ENCODE measurements at places on chromosomes 2 and 18.

DNA sequence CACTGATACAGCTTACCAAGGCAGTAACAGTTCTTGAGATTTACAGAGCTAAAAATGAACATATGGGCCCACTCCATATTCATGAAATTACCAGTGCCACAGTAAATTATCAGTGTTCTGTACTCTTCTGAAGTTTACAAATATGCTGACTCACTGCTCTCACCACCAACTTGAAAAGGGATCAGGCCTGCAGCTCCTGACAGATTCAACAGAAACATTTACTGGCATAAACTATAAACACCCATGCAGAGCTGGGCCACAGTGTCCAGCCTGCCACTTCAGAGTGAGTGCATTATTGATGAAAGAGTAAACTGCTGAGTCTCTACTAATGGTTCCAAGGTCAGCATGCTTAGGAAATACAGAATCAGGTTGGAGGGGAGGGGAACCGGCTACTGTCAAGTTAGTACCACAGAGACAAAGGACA lies 83.1 kb downstream of the FARSB start:
- no peak for DNase-seq

GRCh38 chr2:62415518-62415917 lies 90.5 kb downstream of the TMEM17 start:
- DNase-seq = no peak

DNA sequence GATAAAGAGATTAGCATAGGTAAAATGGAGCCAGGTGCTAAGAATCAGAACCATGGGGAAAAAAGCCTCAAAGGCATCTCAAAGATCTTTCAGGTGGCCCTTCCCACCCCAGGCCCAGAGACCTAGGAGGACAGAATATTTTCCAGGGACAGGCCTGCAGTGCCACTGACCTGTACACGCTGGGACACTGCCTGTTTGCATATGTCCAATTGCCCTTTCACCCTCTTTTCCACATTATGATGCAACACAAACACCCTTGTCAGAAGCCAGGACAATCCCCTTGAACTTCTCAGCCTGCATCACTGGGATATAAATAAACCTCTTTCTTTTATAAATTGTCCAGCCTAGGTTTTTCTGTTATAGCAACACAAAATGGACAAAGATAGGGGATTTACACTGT lies 419.1 kb downstream of the TRIB2 start:
- DNase-seq = no peak

- no peak for DNase-seq
Observed at GRCh38 chr2:217570394-217570793, 432.4 kb downstream of the TNS1 start.

DNA sequence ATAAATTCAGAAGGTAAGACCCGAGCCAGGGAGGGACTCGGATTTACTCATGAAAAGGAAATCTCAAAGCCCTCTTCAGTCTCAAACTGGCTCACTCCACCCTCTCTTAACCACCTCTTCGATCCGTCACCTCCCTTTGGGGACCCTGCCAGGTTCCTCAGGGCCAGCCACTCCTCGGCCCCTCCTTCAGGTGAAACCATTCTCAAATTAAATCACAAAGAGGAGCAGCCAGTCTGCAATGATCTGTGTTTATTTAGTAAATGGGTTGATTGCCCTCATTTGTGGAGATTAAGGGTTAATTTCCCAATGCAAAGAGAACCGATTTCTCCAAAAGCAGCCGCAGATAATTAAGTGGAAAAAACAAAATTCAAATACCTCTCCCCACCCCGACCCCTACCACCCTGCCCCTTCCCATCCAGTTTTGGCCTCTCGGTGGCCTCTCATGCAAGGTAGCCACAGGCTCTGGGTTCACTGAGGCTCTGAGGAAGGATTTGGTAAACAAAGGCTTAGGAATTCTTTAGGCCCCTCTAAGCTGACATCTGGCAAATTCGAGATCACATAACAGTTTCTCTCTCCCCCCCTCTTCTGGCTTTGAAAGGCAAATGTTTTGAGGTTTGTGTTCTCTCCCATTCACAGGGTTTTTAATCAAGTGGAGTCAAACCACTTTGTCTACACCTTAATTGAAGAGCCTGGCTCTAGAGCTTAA lies 10.3 kb upstream of the FZD7 start:
- DNase-seq = no peak

GRCh38 chr2:106789185-106789584 lies 96.8 kb downstream of the ST6GAL2 start:
- no peak for DNase-seq

DNA sequence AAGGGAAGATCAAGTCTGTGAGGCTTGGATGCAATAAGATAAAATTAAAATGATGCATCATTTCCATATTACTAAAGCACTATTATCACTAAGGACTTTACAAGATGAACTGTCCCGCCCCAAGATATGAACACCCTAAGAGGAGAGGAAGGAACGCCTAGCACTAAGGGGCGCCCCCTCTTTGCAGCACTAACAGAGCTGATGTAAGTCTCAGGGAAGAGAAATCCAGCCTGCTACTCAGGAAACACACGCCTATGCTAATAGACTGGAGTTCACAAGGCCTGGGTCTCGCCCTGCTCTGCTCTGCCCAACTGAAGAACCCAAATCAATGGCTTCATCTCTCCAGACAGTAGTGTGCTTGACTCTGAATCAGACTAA lies 6.1 kb downstream of the INO80C start:
- DNase-seq = no peak

DNA sequence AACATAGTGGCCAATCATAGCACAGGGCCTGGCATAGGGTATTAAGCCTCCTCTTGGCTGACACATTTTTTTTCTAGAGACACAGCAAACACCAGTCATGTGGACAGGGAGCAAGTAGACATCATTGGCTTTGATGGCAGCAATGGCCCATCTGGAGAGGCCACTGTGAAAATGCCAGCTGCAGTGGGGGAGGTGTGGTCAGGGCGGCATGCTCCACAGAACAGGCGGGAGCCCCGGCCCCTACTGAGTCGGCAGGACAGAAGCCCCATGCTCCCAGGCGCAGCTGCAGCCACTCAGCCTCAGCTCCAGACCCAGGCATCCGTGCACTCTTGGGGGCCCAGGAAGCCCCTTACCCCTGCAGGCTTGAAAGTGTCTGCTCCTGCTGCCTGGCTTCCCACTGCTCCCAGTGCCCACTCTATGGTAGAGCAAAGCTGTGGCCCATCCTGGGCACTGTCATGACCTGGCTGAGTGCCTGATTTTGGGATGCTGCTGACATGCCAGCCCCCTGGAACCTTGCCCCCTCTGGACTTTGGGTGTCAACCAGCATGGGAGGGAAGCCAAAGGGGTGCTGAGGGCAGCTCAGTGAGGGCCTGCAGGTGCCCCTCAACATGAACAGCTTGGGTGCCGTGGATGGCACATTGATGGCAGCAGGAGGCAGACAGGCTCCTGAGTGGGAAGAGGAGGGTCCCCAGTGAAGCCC lies 23.3 kb upstream of the UBE2F start:
- no peak for DNase-seq

DNA sequence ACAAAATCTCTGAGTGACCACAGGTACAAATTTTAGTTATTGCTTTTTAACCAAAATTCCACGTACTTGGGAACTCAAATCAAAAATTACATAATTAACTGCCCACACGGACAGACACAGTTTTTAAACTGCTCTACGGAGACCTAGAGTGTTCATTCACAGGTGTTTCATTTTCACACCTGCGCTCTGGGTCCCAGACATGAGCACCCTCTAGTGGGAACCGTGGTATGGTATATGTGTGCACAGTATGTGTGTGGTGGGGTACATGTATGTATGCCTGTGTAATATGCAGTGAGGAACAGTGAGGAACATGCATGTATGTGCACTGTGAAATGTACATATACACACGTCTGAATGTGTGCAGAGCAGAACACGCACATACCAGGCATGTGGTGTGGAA lies 65.0 kb downstream of the PPP4R1 start:
- no peak for DNase-seq

DNA sequence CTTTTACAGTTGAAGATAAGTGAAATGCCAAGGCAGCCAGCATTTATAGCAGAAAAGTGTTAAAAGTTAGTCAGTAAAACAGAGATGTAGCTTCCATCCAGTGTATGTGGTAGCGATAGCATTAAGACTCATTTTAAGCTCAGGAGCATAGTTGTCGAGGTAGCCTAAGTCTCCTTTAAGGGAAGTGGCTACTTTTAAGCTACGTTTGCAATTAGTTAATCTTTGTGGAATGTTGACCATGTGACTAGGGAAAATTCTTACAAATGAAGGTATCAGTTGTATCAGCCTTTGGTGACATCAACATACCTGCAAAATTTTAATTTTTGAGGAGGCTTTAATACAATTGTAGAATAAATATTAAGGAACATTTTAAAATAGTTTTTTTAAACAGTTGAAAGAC lies 61.9 kb downstream of the LHCGR start:
- no peak for DNase-seq

DNA sequence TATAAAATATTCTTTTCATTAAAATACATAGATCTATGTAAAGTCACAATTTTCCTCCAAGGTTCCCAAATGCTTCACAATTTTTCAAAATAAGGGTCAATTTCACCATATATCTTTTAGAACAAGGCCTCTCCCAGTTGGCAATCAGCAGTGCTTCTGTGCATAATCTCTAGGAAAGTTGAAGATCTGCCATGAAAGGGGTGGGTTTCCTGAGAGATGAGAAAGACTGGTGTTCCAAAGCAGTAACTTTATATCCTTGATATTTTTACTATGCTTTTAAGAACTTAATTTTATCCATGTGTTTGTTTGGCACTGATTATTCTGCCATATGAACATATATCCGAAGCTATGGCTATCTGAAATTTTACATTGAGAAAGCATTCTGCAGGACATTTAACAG lies 199.4 kb upstream of the CYP26B1 start:
- DNase-seq = no peak

DNA sequence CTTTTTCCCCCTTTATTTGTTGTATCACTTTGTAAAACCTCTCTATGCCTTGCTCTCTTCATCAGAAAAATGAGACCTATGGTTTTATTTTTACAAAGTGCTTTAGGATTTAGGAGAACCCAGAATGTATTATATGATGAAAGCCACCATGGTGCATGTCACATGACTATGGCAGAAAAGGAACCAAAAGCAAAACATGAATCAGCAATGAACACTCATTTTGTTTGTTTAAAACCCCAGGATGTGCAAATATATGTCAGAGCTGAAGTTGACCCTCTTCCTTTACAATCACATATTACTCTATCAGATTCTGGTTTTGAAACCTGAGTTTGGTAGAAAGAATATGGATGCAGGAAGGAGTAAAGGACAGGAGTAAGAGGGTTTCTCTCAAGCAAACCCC lies 70.0 kb downstream of the FIGN start:
- DNase-seq = no peak

DNA sequence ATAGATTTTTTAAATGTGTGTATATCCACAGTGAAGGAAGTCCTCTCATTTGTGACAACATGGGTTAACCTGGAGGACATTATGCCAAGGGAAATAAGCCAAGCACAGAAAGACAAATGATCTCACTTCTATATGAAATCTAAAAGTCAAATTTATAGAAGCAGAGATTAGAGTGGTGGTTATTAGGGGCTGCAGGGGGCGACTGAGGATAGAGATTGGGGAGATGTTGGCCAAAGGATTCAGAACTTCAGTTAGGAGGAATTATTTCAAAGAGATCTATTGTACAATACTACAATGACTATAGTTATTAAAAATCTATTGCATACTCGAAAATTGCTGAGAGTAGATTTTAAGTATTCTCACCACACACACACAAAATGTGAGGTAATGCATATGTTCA lies 252.4 kb upstream of the SLC39A10 start:
- DNase-seq = no peak

- no peak for DNase-seq
Observed at GRCh38 chr2:45746888-45747287, 95.4 kb downstream of the PRKCE start.

- DNase-seq = no peak
Observed at GRCh38 chr18:35437836-35438235, 59.9 kb downstream of the INO80C start.

- DNase-seq = no peak
Observed at GRCh38 chr18:27081701-27082100, 103.4 kb downstream of the CHST9 start.

- DNase-seq = no peak
Observed at GRCh38 chr2:9244985-9245544, 38.5 kb downstream of the ASAP2 start.

DNA sequence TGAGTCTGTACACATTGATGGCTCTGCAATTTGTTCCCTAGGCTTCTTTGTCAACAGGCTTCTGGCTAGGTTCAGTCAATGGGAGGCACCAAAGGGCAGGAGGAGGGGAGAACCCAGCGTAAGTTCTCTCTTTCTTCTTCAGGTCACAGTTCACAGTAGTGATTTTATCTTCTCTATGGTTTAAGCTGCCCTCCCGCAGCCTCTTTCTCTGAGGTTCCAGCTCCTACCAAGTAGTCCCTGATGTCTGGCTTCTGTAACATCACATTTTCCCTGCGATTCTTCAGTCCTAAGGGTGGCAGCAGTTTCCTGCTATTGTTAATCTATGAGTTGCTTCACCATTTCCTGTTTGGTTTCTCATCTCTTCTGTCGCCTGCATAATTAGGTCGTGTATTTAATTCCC lies 107.4 kb downstream of the CPO start:
- DNase-seq = peak; percentile 64

DNA sequence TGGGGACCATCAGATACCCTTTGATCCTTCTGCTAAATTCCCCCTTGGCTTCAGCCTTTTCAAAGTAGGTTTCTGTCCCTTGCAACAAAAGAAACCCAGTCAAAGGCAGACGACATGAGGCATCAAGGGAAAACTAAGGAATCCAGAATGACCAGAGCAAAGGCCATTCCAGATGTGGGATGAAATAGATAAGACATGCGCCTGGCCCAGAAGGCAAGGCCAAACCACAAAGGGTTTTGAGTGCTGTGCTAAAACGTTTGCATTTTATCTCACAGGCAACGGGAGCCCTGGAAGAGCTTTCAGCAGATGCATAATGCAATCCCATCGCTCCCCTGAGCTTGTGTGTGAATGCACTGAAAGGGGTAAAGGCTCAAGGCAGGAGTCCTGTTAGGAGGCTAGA lies 17.7 kb downstream of the CXCR1 start:
- DNase-seq = no peak

- DNase-seq = no peak
Observed at GRCh38 chr2:61117534-61117933, 44.5 kb upstream of the C2orf74 start.

GRCh38 chr2:44723921-44724320 lies 217.6 kb upstream of the SIX3 start:
- DNase-seq = no peak

- DNase-seq = no peak
Observed at GRCh38 chr2:133819906-133820305, 251.6 kb upstream of the NCKAP5 start.

GRCh38 chr2:78967294-78967693 lies 58.2 kb upstream of the REG3G start:
- DNase-seq = no peak
